ENCODE measurements at places on chromosomes 12 and 14. TPM values are rescaled to one million over a fixed set of nuclear protein-coding genes. Genes with fewer than 3 reads are reported as not detected.

- DNase-seq, result no peak
These were observed 269.1 kb downstream of the EMP1 start for GRCh38 chr12:13465635-13466034.

GRCh38 chr14:62528296-62528695 is 517.0 kb downstream of the KCNH5 start:
- DNase-seq, result no peak

DNA sequence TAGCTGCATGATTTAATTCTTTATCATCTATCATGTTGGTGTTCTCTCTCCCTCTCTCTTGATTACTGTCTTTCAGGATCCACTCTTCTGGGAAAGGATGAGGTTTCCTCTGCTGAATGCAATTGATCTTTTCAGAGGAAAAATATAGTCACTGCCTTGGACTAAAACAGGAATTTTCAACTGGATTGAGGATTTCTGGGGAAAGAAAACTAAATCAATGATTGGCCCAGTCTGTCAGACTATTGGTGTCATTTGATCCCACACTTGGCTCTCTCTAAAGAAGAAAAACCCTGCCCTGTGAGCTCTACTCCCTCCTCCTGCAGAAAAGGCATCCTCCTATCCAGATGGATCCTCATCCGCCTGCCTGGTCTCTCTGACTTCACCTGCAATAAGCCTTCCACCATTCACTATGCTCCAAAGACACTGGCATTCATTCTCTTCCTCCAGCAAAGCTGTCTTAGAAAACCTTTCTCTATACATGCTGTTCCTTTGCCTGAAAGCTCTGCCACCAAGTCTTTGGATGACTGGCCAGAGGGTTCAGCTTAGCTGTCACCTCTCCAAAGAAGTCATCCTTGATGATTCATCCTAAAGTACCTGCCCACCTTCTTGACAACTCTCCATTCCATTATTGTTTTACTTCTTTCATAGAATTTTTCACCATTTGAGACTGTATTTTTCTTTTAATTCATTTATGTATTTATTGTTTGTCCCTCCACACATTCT is 127.7 kb upstream of the CAND1 start:
- DNase-seq, result no peak

GRCh38 chr14:55377236-55377635 is 34.4 kb downstream of the ATG14 start:
- no peak for DNase-seq

DNA sequence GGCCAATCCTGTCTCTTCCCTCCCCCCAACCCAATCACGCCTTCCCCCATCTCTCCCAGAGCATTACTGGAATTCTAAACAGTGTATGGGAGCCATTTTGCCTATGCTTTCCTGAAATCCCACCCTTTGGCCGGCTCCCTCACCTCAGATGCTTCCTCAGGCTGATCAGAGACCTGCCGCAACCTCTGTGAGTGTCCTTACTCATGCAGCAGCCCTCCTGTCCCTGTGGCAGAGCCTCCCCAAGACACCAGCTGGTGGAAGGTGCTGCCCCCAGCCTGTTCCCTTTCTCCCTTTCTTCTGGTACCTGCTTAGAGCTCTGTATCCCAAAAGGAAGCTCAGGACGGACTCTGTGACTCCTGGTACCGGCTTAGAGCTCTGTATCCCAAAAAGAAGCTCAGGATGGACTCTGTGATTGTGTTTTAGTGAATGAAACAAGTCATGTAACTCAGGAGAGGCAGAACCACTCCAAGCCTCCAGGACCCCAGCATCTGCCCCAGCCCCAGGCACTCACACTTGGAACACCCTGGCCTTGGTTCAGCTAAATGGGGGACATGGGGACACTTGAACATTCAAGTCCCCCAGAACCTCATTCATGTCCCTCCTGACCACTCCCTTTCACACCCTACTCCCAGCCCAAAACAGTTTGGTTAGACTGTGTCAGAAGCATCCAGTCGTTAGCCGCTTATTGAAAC is 29.3 kb upstream of the RIN3 start:
- no peak for DNase-seq

DNA sequence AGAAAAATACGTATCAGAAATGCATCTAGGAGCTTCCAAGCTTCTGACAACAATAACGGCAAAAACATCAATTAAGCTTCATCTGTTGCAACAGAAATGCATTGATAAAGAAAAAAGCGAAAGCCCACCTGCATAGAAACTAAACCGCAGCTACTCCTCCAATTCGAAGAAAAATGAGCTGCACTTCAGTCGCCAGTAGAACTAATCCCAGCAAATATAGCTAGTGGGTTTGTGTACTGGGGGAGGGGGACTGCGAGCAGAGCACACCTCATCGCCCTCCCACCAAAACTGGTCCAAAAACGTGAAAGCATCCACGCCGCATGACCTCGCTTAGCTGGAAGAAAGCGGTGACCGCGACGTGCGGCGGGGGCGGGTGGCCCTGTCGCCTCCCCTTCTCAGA is 1.2 kb downstream of the SLC35F4 start:
- DNase-seq, result no peak

DNA sequence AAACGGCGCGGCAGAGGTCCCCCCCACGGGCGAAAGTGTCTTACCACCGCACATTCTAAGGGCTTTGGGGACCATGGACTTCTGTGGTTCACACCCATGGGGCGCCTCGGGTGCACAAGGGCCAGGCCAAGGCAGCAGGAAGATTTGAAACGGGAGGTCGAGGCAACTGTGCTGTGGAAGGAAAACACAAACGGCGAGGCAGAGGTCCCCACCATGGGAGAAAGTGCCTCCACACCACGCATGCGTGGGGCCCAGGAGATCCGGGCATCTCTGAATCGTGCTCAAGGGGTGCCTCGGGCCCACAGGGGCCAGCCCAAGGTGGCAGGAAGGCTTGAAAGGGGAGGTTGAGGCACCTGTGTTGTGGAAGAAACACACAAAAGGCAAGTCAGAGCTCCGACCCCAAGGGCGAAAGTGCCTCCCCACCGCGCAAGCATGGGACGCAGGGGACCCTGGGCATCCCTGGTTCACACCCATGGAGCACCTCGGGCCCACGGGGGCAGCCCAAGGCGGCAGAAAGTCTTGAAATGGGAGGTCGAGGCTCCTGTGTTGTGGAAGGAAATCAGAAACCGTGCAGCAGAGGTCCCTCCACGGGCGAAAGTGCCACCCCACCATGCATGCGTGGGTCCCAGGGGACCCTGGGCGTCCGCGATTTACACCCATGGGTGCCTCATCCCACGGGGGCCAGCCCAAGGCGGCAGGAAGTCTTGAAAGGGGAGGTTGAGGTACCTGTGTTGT is 371.0 kb downstream of the ALG10 start:
- DNase-seq, result no peak

DDX54 gene
- total RNA-seq, result 52.7 TPM

CHGA gene
- 69.5 TPM for total RNA-seq

NGB gene
- 0.33 TPM for total RNA-seq

HOXC12 gene
- not detected for total RNA-seq

All from body of pancreas (tissue), 4 donors.